NCI-H1105 (cell line): ENCODE measurements at places on chromosomes 1 and 21.
A peak's percentile ranks its signal among the peaks of the same experiment; 100 is the strongest.

DNA sequence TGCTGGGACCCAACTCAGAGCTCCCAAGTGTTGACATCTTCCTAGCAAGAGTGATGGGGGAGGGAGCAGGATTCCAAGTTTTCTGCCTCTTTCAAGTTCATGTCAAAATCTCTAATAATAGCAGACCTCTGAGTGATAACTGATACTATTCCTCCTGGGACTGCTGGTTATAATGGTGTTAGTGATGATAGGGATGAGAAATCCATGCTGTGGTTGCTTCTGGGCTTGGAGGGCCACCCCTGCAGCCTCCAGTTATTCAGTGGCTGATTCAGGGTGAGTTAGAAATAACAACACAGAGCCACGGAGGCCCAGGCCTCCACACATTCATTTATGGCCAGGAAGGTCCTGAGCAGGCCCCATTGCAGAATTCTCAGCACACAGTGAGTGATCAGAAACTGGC, 40.6 kb upstream of the ARTN start:
- DNase-seq = no peak

GRCh38 chr1:183205196-183205781, 19.2 kb downstream of the LAMC2 start:
- no peak for DNase-seq

- no peak for DNase-seq
Observed at GRCh38 chr1:143611159-143611558, 360.6 kb downstream of the FAM72C start.

DNA sequence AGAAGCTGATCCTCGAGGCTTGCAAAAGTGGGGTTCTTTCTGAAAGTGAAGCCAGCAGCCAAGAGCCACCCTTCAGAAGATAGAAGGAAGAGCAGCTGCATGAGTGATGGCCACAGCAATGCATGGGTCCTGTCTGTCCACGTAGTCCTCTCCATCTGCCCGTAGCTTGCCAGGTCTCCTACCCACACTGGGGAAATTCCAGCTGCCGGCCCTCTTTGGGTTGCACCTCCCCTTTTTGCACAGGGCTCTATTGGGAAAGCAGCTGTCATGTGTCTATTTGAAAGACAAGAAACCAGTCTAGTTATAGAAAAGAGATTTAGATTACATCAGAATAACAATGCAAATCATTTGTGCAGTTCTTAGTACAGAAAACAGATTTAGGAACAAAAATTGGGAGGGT, 204.4 kb downstream of the GIPC2 start:
- no peak for DNase-seq

GRCh38 chr1:204462229-204462561, 32.4 kb downstream of the PIK3C2B start:
- DNase-seq = no peak

DNA sequence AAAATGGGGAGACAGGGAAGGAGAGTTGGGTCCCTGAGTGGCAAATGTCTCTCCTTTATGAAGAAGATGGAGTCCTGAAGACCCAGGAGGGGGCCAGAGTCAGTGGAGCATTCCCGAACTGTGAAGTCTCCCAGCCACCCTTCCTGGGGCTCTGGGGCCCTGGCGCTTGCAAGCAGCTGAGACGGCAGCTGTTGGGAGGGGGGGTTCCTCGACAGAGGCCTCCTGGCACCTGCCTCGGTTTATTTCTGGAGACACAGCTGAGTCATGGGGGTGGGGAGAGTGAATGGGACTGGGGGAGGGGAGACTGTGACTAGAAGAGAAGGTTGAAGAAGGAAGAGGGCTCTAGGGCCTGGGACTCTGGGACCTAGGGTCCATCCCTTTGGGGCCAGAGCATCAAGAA, 14.0 kb downstream of the NES start:
- no peak for DNase-seq

DNA sequence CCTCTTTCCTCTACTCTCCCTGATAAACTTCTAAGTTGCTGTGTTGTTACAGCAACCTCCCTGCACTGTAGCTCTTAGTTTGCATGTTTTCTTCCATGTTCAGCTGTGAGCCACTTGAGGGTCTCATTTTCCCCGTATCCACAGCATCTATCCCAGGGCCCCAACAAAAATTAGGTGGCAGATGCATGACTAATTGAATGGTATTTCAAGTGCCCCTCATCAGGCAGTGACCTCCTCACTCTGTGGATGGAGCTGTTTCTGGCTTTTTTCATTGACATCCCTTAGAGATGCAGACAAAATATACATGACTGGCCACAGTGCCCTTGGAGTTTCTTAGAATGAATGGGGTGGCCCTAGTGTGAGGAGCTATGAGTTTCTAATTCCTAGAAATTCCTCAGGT, 3.4 kb downstream of the CASQ2 start:
- no peak for DNase-seq

- DNase-seq = no peak
Observed at GRCh38 chr1:117814856-117815797, 114.3 kb downstream of the GDAP2 start.

- DNase-seq = peak; percentile 1
Observed at GRCh38 chr1:50667272-50667671, 244.0 kb upstream of the DMRTA2 start.

GRCh38 chr1:5615076-5615475, 377.1 kb downstream of the NPHP4 start:
- no peak for DNase-seq

GRCh38 chr1:47759936-47760629, 237.1 kb downstream of the TRABD2B start:
- DNase-seq = no peak

- DNase-seq = no peak
Observed at GRCh38 chr21:15159382-15160020, 94.7 kb upstream of the NRIP1 start.

DNA sequence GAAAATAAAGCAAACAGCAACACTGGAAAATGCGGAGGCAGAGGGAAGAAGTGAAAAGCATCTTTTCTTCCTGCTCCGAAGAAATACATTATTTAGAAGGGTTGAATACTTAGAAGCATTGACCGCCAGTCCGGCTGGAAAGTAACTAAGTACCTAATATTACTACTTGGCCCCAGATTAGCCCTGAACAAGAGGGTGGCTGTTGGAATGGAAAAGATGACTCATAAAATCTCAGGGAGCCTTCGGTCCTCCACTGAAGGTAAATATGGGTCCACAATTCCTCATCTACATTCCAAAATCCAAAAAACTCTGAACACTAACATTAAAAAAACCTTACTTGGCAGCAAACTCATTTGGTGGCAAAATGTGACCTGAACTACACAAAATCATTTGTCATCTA, 40.1 kb downstream of the BCAR3 start:
- no peak for DNase-seq

DNA sequence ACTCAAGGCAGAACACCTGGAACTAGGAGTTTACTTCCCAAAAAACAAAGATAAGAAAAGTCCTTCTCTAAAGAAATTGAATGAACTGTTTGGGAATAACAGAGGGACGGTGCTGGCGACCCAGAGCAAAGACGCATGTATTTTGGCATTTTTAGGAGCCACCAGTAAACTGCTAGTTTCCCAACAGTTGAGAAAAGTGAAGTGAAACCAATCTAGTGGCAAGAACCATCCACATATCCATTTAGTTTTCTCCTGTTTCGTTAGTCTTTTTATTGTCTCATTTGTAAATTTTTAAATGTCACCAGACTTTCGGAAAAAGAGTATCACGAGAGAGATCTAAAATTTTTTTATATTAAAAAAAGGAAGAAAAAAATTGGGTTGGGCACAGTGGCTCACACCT, 30.2 kb downstream of the ODF2L start:
- DNase-seq = no peak

DNA sequence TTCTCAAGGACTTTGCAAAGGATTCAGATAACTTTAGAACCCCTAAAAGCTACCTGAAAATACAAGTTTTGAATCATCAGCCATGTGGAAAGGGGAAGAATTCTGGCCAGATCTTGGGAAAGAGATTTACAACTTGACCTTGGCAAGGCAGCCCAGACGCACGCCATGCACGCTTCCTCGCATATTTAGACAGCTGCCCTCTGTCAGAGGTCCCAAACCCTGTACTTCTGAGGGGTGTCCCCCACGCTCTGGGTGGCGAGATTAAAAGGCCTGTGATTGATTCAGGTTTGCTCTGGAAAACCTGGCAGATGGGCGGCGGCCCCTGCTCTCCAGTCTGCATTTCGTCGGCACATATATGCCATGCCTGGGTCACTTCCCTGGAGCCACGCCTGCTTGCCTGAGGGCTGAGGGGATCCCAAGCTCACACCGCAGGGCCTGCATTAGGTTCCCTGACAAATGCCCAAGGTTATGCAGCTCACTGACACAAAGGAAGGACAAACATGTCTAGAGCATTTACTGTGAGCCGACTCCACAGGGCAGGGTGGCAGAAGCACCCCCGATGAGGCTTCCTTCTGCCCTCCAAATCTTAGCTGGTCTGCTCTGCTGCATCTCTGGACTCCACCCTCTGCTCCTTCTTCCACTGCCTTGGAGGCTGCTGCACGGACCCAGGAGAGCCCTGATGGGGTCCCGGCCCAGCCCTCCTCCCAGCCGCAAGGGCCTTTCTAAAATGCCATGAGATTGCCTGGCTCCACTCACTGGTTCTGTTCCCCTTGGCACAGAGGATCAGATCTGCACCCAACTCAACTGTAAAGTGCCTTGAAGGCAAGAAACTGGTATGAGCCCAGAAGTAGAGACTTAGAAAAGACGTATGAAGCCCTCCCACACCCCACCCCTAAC, 103.9 kb downstream of the BCAR3 start:
- DNase-seq = no peak

DNA sequence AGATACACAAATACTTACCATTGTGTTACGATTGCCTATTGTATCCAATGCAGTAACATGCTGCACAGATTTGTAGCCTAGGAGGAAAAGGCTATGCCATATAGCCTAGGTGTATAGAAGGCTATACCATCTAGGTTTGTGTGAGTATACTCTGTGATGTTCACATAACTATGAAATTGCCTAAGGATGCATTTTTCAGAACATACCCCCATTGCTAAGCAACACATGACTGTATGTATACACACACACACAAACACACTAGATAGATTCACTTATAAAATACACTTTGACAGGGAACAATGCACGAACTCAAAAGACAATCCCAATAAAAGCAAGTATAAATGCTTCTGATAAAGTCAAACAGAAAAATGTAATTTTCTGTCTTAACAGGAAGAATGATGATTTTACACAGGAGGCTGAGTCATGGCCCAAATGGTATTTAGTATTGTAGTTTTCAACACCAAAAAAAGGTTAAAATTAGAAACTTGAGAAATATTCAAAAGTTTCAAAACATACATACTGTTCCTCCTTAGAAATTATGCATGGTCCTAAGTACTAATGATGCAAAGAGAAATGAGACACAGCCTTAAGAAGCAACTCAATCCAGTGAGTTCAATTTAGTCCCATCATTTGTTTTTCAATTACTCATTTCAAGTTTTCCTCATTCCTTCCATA, 12.2 kb downstream of the FH start:
- DNase-seq = no peak

GRCh38 chr1:16922885-16923431, 1.2 kb downstream of the CROCC start:
- DNase-seq = no peak

DNA sequence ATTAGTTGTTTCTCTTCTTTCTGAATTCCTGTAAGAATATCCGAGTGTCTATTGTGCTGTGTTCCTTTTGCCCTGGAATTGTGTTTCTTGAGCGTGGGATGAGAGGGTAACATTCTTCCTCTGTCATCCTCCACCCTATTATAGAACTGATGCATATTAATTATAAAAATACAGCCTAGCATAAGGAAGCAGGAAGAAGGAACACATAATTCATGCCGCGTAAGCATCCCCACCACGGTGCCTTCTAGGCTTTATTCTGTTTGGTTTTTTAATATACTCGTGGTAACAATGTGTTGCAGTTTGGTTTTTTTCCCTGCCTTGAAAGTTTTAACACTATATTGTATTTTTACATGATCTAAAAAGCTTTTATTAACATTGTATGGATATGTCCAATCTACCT, 65.7 kb downstream of the GALNT2 start:
- no peak for DNase-seq

GRCh38 chr1:75575837-75576236, 35.1 kb downstream of the SLC44A5 start:
- DNase-seq = no peak

- no peak for DNase-seq
Observed at GRCh38 chr21:45833414-45833813, 148.2 kb upstream of the COL6A1 start.

DNA sequence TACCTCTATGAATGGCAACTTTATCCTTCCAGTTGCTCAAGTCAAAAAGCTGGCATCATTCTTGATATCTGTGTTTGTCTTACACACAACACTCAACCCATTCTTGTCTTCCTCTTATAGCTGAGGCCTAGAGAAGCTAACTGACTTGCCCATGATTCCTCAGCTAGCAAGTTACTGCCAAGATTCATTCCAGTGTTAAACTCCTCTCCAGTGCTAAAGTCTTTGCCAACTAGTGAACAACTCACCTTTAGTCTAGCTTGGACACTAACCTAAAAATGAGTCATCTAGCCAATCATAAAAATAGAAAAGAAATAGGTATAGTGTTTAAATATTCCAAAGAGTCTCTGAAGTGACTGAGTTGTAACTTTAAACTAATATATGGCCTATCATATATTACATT, 45.6 kb upstream of the RGS2 start:
- DNase-seq = no peak

DNA sequence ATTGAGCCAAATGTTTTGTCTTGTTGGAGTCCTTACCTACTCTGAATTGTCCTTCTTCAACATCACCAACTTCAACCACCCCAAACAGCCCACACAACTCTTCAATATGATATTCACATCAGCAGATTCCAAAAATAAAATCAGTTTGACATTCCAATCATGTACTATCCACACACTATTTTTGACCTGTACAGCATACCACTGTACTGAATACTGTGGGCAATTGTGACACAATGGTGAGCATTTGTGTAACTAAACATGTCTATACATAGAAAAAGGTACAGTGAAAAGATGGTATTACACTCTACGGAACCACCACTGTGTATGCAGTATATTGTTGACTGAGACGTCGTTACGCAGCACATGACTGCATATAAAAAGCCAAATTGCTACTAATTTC, 223.1 kb downstream of the KCNT2 start:
- DNase-seq = no peak

DNA sequence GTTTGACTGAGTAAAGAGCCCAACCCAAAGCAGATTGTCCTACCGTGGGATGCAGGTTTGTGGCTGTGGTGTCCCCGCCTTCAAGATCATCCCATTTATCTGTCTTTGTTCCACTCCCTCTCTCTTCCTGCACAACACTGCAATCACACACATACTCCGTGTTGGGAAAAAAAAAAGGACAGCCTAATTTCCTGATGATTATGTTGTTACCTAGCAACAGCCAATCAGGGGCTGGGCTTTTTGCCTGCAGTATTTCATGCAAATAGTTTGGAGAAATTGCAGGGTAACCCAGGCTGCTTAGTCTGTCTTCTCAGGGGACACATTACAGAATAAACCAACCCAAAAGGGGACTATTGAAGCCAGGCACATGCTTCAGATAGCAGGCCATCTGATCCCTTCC, 38.3 kb downstream of the PHC2 start:
- peak; percentile 26 for DNase-seq
